Left renal cortex interstitium (tissue), 4 donors: ENCODE measurements at places on chromosomes 4 and X.

DNA sequence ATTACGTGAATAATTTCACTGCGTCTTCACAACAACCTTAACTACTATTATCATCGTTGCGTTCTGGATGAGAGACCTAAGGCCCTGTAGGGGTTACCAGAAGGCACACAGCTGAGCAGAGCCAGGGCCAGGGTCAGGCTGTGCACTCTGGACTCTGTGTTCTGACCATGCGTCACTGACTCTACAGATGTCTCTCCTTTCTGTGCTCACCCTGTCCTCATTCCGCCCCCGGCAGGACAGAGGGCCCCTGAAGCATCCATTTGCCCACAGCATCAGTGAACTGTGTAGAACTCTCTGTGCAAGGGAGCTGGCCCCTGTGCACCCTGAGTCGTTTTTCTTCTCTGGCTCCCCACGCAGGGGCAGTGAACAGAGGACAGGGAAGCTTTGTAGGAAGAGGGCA is 21.3 kb downstream of the GPKOW start:
- no peak for DNase-seq

DNA sequence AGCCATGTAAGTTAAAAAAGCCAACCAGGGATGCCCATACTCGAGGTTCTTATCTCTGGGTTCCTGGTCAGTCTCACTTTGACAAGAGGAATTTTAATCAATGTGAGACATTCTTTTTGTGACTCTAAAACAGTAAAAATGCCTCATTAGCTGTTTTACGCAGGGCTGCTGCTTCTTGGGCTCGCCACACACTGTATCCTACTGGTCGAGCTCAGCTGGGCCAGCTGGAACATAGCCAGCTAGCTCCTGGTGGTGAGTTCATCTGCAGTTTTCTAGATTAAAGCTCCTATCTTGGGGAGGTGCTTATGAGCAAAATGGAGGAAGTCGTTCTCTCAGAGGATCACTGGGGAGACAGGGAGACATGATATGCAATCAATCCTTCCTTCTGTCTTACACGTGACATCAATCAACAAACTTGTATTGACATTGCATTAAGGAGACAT is 55.9 kb upstream of the LEF1 start:
- no peak for DNase-seq

DNA sequence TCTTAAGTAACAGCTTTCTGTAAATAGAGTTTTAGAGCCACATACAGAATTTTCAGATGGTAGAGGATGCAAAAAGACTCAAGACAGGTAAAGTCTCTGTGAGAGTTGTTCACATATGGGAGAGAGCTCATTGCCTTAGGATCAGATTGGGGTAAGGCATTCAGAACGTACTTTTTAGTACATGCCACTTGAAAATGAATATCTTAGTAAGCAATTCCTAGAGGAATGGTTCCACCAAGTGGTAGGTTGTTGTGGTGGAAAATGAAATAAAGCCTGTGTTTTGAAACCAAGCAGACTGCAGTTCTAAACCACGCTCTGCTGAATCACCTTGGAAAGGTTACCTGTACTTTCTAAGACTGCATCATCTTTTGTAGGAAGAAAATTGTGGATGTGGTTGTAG is 547.0 kb upstream of the LCORL start:
- no peak for DNase-seq

GRCh38 chr4:84470204-84470785 is 28.8 kb downstream of the NKX6-1 start:
- DNase-seq: no peak

- DNase-seq: no peak
Observed at GRCh38 chrX:38804682-38805431, 3.6 kb downstream of the MID1IP1 start.

- no peak for DNase-seq
Observed at GRCh38 chr4:82560853-82561785, 669 bp downstream of the TMEM150C start.

- no peak for DNase-seq
Observed at GRCh38 chr4:128751354-128751753, 58.1 kb upstream of the JADE1 start.

- DNase-seq: no peak
Observed at GRCh38 chr4:176014583-176015108, 51.0 kb upstream of the WDR17 start.

GRCh38 chrX:74344280-74344622 is 40.3 kb downstream of the ZCCHC13 start:
- DNase-seq: no peak

GRCh38 chr4:153061971-153062370 is 125.8 kb downstream of the FHDC1 start:
- no peak for DNase-seq

DNA sequence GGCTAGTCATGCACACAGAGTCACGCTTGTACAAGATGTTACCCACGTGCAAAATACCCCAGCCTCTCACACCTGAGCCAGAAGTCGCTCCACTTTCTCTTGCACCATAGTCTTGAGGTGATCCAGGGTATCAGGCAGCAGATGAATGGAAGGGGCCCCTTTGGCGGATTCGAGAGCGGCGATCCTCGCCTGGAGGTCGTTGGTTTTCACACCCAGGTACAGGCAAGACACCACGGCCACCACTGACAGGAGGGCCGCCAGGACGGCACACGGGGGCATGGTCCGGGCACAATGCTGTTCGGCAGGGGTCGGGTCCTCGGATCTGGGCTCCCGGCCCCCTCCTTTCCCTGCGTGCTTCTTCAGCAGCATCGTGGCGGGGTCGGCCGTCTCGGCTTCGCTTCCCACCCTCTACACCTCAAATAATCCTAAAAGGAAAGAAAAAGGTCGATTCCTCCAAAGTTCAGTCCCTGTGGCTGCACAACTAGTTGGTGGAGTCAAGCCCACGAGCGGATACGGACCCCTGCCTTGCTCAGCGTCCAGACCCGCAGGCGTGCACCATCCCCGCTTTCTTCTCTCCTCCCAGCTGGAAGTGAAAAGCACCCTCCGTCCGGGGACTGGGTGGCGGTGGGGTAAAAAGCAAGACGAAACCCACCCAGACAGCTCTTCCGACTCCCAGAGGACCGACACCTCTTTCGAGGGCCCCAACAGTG is 652 bp downstream of the COL25A1 start:
- DNase-seq: no peak

GRCh38 chr4:83012200-83012686 is 1.6 kb upstream of the LIN54 start:
- no peak for DNase-seq

DNA sequence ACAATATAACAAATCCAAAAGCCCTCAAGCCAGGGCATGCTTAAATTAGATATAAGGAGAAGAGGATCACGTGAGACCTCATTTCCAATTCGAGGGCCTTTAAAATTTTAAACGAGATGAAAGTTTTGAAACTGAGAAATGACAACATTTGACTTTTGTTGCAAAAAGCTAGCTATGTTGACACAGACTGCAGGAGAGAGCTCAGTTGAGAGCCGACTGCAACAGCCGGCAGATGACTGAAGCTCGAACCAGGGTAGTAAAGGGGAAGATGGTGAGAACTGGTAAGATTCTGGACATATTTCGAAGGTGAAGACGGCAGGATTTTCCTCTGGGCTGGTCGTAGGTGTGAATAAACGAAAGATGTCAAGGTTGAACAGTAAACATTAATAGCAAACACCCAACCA is 773 bp downstream of the PRMT9 start:
- no peak for DNase-seq

GRCh38 chr4:108433832-108434231 is 186.5 kb upstream of the RPL34 start:
- DNase-seq: no peak

DNA sequence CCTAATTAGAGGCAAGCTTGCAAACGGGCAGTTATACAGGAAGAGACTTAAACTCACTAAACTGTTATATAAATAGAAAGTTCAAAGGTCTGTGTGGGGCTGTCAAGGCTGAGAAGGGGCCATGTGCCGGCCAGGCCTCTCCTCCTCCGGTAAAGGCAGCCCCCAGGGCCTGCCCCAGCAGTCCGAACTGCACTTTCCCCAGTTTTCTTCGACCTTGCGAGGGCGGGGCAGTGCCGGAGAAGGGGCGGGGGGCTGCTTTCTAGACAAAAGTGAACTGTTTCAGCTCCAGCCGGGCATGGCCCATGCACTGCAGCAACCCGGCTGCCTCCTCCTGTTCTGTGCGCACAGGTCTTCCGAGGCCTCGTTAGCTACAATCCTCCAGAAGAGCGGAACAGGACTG is 4.1 kb downstream of the AFF2 start:
- no peak for DNase-seq

DNA sequence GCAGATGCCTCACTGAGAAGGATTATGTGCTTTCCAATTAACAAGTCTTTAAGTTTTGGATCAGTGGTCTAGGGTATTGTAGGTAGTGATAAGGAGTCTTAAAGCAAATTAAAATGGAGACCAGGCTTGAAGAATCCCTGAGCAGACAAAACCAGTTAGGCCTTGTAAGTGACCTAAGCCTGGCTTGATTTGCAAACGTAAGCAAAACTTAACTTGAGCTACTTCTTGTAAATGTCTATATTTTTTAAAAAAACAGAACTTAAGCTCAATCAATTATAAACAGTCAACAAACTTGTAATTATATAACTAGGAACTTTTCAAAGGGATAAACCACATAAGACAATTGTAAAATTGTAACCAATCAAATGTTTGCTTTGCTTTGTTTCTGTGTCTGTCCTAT is 72.7 kb upstream of the NALF2 start:
- DNase-seq: no peak

GRCh38 chrX:47562615-47563243 is 1.7 kb downstream of the ARAF start:
- no peak for DNase-seq

DNA sequence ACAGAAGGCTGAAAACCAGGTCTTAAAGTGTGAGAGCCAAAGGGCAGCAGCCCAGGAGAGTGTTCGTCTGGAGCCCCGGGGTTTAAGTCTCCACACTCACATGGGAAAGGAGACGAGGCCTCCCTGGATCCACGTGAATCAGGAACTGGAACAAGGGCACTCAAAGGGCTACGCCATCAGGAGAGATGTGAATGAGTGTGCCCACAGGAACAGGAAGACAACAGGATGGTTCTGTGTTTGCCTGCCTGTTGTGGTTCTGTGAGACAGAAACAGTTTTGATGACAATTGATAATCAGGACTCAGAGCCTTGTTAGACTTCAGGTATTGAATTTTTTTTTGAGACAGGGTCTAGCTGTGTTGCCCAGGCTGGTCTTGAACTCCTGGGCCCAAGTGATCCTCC is 4.9 kb upstream of the CTBP1 start:
- no peak for DNase-seq
